ENCODE measurements at places on chromosomes 7 and 10.

GRCh38 chr10:128084364-128084763, 41.9 kb downstream of the MKI67 start:
- DNase-seq, result no peak

- DNase-seq, result no peak
These were observed 192.9 kb downstream of the PTPN20 start for GRCh38 chr10:47104151-47104605.

DNA sequence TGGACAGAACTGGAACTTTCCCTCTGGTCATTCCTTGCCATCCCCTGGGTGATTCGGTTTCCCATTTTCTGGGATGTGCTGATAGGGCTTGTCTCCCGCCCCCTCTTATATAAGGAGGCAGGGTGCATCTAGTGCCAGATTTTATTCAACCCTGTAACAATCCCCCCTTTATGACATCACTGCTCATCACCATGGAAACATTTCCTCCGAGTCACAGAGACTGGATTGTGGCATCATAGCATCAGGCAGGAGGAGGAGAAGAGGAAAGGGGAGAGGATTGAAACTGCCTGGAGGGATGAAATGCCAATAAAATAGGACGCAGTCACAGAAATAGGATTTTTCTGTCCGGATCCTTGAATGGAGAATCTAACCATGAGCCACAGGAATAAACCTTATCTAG, 25.0 kb downstream of the SORCS3 start:
- DNase-seq, result no peak

GRCh38 chr10:24462291-24462813, 253.4 kb downstream of the KIAA1217 start:
- DNase-seq, result no peak

- no peak for DNase-seq
These were observed 8.8 kb downstream of the TNS3 start for GRCh38 chr7:47572939-47573757.

- DNase-seq, result no peak
These were observed 29.2 kb upstream of the CFAP46 start for GRCh38 chr10:132971448-132972148.

GRCh38 chr7:140734096-140734495, 37.6 kb downstream of the NDUFB2 start:
- no peak for DNase-seq

GRCh38 chr10:93254180-93254853, 180.6 kb downstream of the CYP26A1 start:
- DNase-seq, result no peak

DNA sequence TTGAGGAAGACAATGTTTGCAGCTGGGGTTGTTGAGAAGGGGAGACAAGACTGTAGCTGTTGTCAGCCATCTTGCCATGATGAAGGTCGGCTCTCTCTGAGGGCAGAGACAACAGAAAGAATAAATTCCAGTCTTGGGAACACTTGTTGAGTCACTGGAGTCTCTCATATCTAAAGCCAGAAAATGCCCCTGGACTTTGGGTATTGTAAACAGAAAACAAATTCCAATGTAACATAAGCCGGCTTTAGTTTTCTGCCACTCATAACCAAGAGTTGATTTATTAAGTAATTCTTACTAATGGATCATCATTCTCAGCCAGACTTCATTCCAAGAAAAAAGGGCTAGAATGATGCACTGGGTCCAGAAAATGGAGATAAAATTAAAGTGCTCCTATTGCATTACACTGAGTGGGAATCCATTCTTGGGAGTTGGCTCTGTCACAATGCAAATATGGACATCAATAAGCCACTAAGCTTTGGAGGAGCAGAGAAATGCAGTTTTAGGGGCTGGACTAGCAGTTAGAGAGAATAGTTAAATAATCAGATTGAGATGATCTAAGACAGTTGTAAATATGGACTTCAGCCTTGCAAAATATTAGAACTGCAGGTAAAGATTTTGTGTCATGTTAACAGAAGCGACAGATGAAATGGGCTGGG, 78.9 kb downstream of the ADAM12 start:
- DNase-seq, result no peak

DNA sequence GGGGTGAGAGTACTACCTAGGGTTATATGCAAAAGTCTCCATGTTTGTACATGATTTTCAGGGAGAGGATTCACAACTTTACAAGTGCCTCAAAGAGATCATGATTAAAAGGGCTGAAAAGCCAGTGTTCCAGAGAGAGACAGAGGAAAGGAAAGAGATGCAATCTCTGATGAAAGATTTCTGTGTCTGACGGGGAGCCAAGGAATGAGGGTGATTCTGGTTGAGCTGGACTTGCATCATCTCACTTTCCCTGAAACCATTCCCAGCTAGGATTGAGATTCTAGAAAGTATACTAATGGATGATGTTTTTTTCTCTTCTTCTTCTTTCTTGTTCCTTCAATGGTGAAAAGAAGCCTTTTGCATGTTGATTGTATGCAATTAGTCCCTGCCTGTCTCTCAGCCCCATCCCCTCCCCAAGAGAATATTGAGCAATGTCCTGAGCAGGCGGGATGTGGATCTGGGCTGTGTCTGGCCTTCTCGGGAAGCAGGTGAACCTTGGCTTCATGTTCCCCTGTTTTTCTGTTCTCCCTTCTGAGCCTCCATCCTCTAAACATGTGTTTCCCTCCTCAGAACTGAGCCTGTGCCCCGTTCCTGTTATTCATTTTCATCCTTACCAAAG, 186.1 kb downstream of the ZNF365 start:
- DNase-seq, result no peak

DNA sequence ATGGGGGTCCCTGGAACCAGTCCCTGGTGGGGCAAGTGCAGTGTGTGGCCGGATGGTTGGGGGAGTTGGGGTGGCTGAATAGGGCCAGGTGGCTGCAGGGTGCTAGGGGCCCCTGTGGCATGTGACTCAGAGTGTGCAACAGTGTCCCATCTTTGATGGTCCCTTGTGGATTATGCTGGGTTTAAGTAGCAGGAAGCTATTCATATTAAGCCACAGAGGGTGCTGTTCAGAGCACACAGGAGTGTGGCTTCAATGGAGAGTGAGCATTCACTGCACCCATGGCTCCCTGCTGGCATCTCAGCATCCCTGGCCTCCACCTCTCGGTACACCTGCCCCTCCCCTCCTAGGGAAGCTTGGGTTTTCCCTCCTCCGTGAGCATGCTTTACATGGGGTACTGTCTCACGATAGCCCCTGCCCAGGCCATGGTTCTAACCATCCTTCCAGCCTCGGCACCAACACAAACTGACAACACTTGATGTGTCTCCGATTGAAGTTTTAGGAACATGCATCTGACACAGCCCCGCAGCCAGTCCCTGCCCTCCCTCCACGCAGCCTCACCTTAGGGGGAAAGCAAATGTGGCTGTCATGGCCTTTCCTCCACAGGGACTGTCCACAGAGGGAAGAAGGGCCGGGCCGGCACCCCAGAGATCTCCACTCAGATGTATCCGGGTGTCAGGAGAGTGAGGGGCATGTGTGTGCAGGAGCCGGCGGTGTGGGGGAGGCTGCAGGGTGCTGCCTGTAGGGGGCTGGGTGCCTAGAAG, 30.4 kb upstream of the PPIF start:
- DNase-seq, result no peak

- no peak for DNase-seq
These were observed 42.6 kb downstream of the KIAA1217 start for GRCh38 chr10:24251547-24251946.

- no peak for DNase-seq
These were observed 29.5 kb downstream of the LRRC17 start for GRCh38 chr7:102942181-102942866.

GRCh38 chr10:91587710-91588638, 44.9 kb downstream of the PPP1R3C start:
- DNase-seq, result no peak

- DNase-seq, result no peak
These were observed 164.8 kb downstream of the DNAJB6 start for GRCh38 chr7:157501581-157501980.

DNA sequence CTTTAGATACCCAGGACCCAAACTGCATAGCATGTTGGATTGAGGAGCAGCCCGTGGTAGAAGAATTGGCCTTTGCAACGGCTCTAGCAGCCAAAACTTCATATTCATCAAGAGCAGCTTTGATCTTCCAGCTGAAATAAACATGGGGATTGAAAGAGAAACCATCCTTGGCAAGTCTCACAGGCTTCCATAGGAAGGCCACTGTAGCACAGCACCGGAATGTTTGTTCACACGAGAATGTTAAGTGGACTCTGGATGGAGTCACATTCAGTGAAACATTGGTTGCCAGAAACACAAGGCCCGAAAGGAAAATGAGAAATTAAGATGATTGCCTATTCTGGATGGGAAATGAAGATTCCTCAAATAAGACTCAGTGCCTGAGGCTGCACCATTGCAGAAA, 97.4 kb downstream of the RAB18 start:
- DNase-seq, result no peak

GRCh38 chr10:76675561-76675950, 962.1 kb downstream of the KCNMA1 start:
- DNase-seq, result no peak

Measured in NCI-H524 treated with DMSO at 0.1 percent for 48 hours (cell line).